ENCODE measurements at places on chromosomes 12 and 14. TPM values are rescaled to one million over a fixed set of nuclear protein-coding genes. Genes with fewer than 3 reads are reported as not detected.

Gene ASB2
- total RNA-seq, result under 0.01 TPM

Gene CD163
- total RNA-seq, result not detected

Gene PROX2
- total RNA-seq, result not detected

Gene PMEL
- total RNA-seq, result 2.6 TPM

Gene OSGEP
- total RNA-seq, result 16.2 TPM

Gene TRHDE
- not detected for total RNA-seq
